AML-193 (cell line): ENCODE measurements at places on chromosomes 5 and 9.

- no peak for DNase-seq
Measured at GRCh38 chr9:78574354-78575045, 277.6 kb downstream of the PSAT1 start.

DNA sequence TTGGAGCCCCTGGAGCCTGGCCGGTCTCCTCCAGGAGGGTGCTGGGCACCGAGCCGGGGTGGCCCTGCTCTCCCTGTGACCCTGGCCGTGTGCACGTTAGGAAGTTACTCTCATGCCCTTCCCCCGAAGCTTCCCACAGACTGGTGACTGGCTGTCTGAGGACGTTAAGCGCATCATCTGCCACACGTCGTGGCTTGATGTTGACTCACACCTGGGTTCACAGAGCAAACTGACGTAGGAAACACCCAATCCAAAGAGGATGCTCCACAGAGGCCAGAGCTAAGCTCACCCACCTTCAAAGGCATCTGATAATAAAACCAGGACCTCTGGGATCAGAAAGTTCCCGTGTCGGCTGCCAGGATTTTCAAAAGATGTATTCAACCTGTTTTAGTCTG lies 152.9 kb upstream of the PHYKPL start:
- no peak for DNase-seq

- DNase-seq = peak; percentile 38
Measured at GRCh38 chr5:21919414-21920022, 933.6 kb downstream of the CDH12 start.

DNA sequence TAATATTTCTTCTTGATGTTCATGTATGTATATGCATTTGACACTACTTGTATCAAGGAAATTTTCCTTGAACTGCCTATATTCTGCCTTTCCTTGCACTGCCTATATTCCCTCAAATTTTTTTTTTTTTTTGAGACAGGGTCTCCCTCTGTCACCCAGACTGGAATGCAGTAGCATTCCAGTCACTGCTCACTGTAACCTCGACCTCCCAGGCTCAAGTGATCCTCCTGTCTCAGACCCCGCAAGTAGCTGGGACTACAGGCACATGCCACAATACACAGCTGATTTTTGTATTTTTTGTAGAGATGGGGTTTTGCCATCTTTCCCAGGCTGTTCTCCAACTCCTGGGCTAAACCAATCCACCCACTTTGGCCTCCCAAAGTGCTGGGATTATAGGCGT lies 4.1 kb downstream of the HMGCS1 start:
- no peak for DNase-seq

GRCh38 chr9:130689937-130690700 lies 3.5 kb upstream of the EXOSC2 start:
- DNase-seq = no peak

DNA sequence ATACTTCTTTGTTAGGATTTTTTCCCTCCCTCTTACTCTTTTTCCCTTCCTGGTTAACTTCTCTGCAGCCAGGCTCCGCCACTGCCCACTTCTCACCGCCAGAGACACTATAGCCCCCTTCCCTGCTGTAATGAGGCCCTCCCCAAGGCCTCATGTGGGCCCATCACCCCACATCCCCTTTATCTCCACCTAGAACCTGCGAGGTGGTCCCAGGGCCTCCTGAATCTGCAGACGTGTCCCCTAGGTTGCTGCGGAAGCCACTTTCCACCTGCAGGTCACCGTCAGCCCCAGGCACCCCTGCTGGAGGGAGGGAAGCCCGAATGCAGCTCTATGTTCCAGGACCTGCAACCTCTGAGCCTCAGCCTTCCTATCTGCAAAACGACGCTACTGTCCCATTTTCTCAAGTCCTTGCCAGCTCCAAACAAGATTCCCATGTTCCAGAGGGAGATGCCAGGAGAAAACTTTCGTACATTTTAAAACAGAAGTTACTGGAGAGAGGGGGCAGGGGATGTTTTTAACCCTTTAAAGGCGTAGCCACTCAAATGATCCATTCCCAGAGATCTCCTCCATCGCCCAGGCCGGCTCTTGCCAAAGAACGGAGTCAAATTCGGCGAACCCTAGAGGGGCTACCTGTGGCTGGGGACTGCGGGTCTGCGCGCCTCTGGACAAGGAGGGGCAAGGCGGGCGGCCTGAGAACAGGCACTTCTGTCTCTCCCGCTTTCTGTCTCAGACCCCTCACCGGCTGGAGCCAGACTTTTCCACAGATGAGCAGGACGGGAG lies 929 bp downstream of the SH3PXD2B start:
- no peak for DNase-seq
